Activated CD4-positive, CD25-positive, alpha-beta regulatory T cell treated with anti-CD3 and anti-CD28 coated beads, Interleukin-2, amount 50 U/mL, for 16 hours (primary cell): ENCODE measurements at places on chromosomes 4 and X.

DNA sequence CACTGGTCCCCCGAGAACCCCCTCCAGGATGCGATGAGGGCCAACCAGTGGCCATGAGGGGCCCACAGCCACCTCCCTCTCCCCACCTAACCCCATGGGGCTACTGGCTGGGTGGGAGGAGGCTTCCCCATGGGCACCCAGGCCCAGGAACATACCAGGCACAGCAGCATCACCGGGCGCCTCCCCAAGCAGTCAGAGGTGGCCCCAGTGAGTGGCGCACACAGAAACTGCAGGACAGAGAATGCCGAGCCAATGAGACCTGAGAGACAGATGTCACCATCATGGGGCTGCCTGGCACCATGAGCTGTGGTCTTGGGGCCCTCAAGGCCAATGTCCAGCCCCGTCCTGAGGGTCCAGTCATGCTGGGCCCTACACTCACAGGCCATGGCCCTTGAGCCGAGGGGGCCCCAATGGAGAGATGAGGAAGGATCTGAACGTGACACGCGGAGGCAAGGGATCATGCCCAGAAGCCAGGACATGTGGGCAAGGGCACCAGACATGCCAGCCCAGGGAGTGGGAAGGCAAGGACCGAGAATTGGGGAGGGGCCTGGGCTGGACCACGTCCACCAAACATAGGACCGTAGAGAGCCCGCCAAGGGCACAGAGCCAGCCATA lies 30.1 kb downstream of the NOP14 start:
- DNase-seq = no peak

GRCh38 chrX:28177202-28177601 lies 196.0 kb upstream of the DCAF8L1 start:
- no peak for DNase-seq

DNA sequence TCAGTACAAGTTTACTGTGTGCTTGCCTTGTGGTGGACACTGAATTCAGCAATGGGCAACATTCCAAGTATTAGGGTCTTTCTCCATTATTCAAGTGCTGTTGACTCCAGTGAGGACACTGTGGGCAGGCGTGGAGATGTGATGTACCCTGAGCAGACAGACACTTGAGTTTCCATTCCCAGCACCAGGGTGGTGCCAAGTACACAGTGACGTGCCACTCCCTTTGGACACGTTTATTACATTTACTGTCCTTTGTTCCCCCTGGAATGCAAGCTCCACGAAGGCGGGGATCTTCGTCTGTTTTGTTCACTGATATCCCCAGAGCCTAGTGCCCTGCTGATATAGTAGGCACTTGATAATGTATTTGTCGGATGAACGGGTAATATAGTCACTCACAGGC lies 130.6 kb upstream of the STX18 start:
- DNase-seq = no peak

DNA sequence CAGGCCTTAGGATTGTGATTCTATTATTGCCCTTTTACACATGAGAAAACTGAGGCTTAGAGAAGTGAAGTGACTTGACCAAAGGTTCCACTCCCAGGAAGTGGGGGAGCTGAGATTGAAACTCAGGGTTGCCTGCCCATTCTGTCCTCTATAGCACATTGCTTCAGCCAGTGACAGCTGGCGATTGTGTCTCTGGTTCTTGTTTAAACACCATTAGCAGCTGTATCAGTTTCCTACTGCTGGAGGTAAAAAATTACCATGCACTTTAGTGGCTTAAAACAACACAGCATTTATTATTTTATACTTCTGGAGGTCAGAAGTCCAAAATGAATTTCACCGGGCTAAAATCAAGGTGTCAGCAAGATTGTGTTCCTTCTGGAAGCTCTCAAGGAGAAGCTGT lies 205.8 kb upstream of the MAMLD1 start:
- DNase-seq = no peak
